ENCODE measurements at places on chromosomes 6 and 20.
A peak's percentile ranks its signal among the peaks of the same experiment; 100 is the strongest.

GRCh38 chr6:152136449-152136825, 329.0 kb downstream of the ESR1 start:
- DNase-seq = no peak

GRCh38 chr6:163427498-163428254, 13.2 kb downstream of the QKI start:
- peak; percentile 60 for DNase-seq

DNA sequence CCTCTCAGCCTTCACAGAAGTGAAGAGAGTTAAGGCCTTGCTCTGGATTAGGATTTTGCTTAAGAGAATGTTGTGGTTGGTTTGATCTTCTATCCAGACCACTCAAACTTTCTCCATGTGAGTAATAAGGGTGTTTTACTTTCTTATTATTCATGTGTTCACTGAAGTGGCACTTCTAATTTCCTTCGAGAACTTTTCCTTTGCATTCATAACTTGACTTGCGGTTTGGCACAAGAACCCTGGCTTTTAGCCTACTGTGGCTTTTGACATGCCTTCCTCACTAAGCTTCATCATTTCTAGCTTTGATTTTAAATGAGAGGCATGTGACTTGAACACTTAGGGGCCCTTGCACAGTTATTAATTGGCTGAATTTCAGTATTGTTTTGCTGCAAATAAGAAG, 166.1 kb upstream of the OPRM1 start:
- DNase-seq = no peak

- DNase-seq = no peak
These were observed 321.5 kb upstream of the JARID2 start for GRCh38 chr6:14924126-14925024.
